ENCODE measurements at places on chromosomes 5 and 9.

DNA sequence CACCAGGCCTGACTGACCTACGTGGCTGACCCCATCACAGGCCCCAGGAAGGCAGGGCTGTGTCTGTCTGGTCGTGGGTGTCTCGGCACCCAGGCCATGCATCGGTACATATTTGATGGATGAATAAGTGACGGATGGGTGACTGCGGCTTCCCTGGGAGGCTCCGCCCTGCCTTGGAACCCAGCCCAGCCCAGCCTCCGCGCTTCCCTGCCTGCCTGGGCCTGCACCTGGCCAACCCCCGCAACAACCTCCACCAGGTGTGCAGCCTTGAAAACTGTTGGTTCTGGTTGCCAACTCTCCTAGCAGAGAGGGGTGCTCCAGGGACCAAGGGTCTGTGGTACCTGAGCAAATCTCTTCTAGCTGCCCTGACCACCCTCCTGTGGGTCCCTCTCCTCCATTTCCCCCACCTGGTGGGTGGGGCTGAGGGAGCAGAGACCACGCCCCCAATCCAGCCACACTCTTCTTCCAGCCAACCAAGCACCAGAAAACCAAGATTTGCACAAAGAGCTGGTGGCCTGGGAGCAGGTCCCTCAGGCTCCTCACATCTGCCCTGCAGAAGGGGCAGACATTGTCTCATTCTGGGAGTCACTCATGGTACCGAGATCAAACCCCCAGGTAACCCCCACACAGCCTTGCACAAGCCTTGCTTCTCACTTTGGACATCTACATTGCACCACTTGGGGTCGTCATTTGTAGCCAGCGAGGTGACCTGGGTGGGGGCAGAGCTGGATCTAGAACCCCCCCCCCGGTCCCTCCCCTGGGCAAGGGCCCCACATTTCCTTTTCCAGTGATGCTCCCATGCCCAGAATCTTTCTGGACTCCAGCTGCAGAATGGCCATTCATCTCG lies 100.6 kb upstream of the IER5L start:
- no peak for DNase-seq

GRCh38 chr5:66242050-66242715 lies 98.1 kb downstream of the SREK1 start:
- DNase-seq = no peak

DNA sequence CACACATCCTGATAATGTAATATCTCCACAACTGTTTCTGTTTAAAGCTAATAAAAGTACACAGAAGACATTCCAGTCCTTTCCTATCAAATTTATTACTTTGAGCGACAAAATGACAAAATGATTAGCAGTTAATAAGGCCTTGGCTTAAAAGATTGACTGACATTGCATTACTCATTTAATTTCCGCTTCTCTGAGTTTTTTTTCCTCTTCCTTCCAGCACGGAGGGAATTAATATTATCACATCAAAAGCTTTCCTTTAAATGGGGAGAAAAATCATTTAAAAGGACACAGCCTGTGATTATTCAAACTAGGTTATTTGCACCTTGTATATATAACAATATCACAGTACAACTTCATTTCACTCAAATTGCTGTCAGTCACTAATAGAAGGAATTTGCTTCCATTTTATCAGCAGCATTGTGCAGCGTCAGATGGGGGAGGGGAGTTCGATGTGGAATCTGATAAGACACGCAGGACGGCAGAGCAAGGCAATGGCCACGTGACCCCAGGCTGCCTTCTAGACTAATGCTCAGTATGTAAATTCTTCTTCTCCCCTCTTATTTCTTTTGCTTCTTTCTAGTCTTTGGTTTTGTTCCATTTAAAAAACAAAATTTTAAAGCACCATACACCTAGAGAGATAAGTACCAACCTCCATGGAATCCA lies 400.5 kb downstream of the IRX1 start:
- DNase-seq = no peak

- no peak for DNase-seq
Measured at GRCh38 chr9:109422641-109423040, 75.5 kb downstream of the PTPN3 start.

DNA sequence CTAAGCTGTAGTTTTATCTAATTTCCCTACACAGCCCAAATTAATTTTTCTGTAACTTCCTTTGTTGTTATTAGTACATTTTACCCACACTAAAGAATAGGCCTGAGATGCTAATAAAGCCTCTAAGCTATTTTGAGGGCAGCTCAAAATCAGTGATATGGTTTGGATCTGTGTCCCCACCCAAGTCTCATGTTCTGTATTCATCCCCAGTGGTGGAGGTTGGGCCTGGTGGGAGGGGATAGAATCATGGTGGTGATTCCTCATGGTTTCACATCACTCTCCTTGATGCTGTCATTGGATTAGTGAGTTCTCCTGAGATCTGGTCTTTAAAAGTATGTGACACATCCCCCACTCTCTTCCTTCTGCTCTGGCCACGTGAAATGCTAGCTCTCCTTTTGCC lies 27.3 kb downstream of the LURAP1L start:
- DNase-seq = no peak

DNA sequence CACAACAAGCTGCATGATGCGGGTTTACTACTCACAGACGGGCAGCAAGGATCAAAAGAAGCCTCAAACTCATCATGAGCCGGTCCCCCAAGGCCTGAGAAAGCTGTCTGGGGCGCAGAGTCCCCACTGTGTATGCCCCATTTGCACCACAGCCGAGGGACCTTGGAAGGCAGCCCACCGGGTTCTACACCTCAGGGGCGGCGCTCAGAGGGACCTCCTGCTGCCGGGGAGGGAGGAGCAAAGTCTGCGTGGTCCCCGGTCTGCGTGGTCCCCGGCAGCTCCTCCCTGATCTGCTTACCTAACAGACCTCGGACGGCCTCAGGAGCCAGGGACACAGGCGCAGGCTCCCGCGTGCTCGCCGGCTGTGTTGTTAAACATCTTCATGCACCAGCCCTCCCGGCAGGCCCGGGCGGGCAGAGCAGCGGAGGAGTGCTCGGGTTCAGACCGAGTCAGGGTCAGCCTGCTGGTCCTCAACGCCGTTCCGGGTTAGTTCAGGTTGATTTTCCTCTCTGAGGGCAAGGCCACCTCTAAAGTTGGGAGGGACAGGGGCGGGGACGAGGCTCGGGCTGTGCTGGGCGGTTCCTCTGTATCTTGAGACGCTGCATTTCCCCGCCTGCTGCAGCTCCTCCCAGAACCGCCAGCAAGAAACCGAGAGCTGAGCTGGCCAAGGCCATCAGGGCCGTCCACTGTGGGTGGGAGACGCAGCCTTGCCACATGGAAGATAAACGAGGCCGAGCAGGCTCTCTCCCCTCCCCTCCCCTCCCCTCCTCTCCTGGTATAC lies 74.6 kb downstream of the MRPL36 start:
- DNase-seq = no peak

- no peak for DNase-seq
Measured at GRCh38 chr5:166285361-166285760, 2006.1 kb upstream of the WWC1 start.

DNA sequence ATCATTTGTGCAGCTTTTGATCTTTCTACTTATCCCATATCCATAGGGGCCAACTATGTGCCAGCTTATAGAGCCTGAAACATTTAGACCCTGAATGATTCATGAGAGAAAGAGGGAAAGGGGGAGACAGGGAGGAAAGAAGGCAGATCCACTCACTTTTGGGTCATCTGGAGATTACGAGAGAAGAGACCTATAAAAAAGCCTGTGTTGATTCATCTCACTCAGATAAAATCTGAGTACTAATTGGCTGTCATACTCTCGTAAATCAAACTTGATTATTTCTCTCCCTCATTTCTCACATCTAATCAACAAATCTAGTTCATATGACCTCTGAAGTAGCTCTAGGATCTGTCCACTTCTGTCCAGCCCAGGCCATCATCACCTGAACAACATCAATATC lies 137.1 kb downstream of the ARL15 start:
- no peak for DNase-seq
